ENCODE measurements at places on chromosomes 3 and 15.
A peak's percentile ranks its signal among the peaks of the same experiment; 100 is the strongest.

DNA sequence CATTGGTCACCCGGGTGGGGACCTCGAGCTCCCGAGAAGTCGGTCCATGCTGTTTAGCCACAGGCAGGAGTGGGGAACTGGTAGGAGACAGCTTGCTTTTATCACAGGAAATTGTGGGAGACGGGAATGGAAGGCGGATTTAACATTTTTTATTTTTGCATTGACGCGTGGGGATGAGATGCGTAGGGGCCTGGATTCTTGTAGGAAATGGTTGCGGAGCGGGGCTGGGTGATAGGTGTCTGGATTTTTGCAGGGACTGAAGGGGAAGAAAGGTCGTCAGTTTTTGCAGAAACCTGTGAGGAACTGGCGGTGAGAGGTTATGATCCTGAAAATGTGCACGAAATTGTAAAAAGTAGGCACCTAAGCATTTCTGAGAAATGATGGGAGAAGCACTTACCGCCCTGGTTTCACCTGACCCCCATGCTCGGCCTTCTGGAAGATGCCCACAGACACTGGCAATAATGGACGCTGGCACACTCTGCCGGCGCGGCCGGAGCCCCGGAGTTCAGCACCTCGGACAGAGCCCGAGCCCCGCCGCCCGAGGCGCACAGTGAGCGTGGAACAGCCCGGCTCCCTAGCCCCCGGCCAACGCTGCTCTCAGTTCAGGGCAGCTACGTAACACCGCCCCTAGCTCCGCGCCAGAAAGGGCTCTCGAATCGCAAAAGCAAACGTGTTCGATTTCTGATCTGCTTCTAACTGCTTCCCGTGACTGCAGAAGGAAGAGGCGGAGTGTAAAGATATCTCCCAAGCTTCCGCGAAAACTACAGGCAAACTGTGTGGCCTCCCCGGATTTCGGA, 928 bp downstream of the ANKRD34C start:
- DNase-seq = peak; percentile 69

DNA sequence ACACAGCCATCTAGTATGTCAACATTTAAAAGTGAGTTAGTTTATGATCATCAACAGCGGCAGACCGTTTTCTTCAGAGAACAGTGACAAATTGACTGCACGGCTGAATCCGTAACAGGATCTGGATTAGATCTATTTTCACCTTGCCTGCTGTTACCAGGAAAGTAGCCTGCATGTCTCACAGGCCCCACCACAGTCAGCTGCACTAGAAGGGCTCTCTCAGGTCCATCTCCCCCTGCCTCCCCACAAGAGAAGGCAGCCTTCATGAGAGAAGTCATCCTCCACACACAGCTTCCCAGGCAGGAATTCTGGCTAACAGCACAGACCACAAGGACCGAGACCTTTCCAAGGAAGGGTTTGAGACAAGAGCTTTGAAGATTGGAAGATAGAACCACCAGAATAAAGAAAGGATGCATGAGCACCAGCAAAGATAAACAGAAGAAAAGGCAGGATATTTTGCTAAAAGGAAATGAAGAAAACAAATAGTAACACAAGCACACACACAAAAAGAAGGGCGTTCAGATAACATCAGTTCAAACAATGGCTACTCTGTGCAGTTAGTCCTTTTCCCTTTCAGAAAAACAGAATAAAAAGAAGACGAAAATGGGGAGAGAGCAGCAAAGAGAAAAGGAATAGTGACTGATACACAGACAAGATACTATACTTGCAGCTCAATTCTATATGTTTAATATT, 127.5 kb downstream of the SNRK start:
- DNase-seq = no peak

DNA sequence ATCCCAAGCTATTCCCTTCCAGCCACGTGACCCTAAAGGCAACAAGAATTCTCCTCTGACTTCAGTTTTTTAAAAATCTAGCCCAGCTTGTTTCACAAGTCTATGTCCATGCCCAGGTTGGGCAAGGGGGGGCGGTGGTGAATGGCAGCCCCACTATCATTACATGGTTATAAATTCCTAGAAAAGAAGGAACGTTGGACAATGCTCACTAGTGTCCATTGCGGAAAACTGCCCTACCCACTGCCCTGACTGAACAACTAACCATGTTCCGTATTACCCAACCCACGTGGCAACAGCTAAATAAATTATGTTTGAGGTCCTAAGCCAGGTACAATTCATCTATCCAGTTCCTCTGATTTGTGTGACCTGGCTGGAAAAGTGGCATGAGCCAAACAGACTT, 8.7 kb upstream of the TAFA4 start:
- no peak for DNase-seq

GRCh38 chr3:89699229-89699628, 591.8 kb downstream of the EPHA3 start:
- DNase-seq = no peak

- DNase-seq = no peak
Observed at GRCh38 chr3:169404520-169404890, 259.0 kb downstream of the MECOM start.

- DNase-seq = no peak
Observed at GRCh38 chr3:125003369-125003853, 52.4 kb downstream of the HEG1 start.

- DNase-seq = no peak
Observed at GRCh38 chr15:68258692-68259091, 18.9 kb upstream of the FEM1B start.

DNA sequence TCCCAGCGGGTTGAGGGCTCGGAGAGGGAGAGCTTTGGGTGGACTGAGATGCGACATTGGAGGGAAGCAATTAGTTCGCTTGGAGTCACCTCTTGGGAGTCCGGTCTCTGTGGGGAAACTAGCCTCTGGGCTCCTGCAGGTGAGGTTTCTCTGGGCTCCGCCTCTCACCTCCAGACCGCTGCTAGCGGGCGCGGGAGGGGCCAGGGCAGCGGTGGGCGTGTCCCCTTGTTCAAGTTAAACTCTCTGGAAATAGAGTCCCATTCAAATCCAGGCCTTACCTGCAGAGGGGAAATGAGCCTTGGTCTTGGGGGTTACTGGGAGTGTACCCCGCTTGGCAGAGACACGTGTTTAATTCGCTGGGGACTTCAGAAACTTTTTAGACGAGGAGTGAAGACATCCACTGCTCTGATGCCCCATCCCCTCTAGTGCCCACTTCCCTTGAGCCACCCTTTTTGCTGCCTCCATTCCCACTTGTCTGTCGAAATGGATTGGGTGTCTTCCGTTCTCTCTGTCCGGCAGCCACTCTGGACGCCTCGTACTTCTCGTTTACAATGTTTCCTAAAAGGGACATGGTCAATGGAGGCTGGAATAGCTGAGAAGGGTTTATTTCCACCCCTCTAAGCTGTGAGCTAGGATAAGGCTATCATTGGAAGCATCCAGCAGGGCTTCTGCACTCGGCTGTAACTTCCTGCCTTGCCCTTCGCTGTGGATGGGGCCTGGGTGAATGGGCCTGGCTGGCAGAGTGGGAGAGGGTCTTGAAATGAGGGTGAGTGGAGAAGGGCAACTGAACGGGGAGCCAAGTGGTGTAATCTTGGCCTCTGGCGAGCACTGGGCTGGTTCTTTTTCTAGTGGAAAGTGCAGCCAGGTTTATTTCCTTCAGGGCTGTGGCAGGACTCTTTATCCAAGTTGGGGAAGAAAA, 1.1 kb downstream of the MITF start:
- DNase-seq = no peak

DNA sequence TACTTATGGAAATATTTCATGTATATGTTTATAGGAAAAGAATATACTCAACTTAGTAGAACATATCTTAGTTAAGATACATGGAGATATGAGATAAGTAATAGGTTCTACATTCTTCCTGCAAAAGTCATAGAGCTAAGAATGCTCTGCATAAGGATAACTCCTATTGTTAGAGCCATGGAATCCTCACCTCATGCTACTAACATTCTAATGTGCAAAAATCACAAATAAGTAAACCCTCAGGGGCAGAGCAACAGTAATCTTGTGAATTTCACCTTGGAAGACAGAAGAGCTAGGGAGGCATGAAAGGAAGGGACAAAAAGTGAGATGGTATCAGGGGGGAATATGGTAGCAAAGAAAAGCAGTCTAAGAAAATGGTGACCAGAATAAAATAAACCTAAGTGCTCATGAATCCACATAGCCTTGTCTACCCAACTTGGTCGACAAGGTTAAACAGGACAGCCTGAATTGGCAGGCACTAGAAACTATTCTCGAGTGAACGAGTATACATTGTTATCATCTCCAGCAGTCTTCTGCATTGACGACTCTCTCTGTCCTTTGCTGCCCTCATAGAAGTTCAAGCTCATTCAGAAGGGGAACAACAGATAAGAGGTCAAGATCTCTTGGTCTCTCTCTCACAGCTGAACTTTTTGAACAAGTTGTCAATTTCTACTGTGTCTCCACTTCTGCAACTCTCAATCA, 52.8 kb downstream of the XRN1 start:
- DNase-seq = no peak

DNA sequence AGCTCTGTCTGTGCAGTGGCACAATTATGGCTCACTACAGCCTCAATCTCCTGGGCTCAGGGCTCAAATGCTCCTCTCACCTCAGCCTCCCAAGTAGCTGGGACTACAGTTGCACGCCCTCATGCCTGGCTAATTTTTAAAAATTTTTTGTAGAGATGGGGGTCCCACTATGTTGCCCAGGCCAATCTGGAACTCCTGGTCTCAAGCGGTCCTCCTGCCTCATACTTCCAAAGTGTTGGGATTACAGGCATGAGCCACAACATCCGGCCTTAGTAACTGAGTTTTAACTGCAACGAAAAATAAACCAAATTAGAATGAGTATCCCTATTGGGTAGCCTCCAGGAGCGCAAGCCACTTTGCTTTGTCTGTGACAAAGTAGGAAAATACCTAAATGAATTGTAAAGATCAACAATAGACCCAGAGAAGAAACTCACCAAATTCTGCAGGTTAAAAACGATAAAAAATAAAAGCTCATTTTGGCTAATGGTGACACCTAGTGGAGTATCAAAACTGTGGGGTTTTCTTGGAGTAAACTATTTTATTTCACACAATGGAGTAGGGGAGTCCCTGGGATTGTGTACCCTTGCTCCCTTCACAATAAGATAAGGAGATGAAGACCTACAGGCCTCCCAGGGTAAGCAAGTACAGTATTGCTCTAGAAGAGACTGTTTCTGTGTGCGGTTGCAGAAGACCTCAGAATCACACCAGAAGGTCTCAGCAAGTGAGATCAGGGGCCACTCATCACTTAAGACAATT, 21.0 kb upstream of the CA12 start:
- no peak for DNase-seq

- DNase-seq = peak; percentile 26
Observed at GRCh38 chr3:128276577-128277183, 123.4 kb downstream of the EEFSEC start.

DNA sequence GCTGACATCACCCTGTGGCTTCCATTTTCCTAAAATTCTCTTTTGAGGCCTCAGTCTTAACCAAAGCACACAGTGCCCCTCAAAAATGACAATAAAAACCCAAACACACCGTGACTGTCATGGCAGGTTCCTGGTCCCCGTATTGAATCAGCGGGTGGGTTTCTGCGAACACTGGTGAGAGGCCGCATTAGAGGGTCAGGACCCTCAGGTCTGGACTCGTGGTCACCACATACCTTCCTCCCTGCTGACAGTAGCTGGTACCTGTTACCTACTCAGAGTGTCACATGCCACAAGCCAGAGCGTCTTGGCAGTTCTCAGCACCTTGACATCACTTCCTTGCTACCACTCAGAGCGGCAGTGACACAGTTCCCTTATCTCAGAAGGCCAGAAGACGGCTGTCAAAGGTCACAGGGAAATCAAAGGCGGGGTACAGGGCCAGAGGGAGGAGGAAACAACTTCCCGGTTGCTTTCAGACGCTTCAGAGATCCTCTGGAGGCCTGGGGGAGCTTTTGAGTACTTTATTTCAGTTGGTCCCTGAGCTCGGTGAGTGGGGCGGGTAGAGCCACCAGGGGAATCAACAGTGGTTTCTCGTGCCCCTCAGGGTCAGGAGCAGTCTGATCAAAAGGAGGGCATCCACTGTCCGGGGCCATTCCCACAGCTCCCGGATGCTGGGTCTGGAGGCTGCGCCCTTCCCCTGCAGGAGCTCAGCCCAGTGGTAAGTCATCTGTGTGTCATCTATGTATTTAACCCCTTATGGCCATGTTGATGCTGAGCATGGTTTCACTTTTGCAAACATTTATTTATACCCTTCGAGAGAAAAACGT, at the start of the genes CCR5AS and CCRL2:
TSS of gene CCR5AS (minus strand) at position 279 of the 824 bp plus-strand sequence.
TSS of gene CCRL2 (plus strand) at position 472 of the 824 bp plus-strand sequence. CDS start 821 bp downstream, outside the sequence.
- peak; percentile 75 for DNase-seq

DNA sequence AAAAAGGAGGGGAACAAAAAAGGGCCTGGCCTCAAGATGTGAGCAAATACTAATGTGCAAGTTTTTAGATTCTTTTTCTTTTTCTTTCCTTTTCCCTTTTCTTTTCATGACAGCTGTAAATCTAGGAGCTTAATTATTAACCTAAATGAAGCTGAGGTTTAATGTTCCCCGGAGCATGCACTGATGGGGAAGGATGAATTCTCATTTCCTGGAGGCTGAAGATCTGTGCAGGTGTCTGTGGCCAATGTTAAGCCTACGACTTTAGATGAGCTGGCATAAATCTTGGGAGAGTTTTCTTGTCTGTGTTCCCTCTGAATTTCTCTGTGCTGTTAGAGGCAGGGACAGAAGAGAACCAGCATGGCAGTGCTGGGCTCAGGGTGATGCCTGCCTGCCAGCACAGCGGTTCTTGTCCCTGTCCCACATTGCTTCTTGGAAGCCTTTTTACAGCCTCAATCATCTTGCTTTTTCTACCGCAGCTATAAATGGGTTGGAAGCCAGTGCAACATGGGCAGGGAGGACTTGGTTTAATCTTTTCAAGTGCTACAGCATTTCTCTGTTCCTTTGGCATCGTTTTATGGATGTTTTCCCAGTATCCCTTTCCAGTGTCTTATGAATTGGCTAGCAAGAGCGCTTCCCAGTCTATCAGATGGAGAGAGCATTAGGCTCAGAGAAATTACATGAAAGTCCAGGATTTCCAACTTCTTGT, 119.1 kb downstream of the ATG7 start:
- DNase-seq = no peak

DNA sequence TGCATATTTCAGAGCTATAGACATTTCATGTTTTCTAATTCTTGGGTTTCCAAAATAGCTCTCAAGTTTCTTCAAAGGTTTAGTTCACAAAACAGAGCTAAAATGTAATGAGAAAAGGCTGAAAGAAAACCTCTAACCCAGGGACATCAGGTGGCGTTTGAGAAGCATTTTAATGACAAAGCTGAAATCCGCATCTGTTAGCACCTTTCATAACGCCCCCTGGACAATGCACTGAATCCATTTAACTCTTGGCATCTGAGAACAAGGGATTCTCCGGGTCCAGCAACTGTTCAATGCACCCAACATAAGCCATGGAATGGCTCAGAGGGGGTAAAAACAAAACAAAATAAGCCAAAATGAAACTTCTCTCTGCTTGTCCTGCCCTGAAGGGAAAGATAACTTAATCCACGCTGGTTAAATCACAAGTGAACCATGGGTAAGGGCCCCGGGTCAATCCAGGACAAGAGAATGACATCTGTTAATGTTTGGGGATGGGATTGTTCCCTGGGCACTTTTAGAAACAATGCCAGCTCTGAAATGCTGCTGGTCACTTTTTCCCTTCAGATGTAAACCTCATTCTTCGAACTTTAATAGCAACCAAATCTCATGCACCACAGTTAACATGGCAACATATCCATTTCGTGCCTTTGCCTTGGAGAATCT, 466.2 kb upstream of the ADAMTS9 start:
- DNase-seq = no peak

- DNase-seq = no peak
Observed at GRCh38 chr3:147773116-147773630, 364.0 kb downstream of the ZIC1 start.

GRCh38 chr3:40070816-40071215, 238.7 kb upstream of the EIF1B start:
- DNase-seq = no peak

All from activated CD8-positive, alpha-beta memory T cell treated with anti-CD3 and anti-CD28 coated beads for 24 hours (primary cell).